ENCODE measurements at places on chromosomes 2 and 18.

DNA sequence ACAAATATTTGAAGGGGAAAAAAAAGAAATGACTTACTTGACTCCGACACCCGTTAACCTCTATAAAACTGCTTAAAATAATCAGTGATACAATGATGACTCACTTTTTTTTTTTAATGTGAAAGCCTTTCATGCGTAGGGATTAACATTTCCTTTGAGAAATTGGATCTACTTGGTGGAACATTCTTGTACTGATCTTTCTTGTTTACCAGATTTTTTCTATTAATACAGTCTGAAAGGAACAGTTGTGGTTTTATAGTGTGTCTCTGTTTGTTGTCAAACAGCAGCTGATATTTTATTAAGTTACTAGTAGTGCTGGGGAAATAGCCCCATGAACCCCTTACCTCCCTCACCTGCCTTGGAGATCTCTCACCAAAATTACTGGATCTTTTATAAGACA is 40.2 kb upstream of the NEB start:
- no peak for DNase-seq

GRCh38 chr2:218260742-218261422 is at the start of gene GPBAR1:
TSS of gene GPBAR1 (plus strand) at chr2:218261015. CDS start at chr2:218262725, 1,710 bp downstream.
- DNase-seq = no peak

- DNase-seq = no peak
Measured at GRCh38 chr2:105323111-105323510, 6.4 kb downstream of the TGFBRAP1 start.

- no peak for DNase-seq
Measured at GRCh38 chr2:20073460-20073859, 22.0 kb upstream of the LAPTM4A start.

DNA sequence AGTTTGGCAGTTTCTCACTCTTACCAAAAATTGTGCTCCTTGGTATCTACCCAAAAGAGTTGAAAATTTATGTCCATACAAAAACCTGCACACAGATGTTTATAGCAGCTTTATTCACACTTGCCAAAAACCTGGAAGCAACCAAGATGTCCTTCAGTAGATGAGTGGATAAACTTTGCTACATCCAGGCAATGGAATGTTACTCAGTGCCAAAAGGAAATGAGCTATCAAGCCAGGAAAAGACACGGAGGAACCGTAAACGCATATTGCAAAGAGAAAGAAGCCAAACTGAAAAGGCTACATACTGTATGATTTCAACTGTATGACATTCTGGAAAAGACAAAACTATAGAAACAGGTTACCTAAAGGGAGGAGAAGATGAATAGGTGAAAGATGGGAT is 36.1 kb downstream of the TMEM163 start:
- DNase-seq = no peak

- no peak for DNase-seq
Measured at GRCh38 chr2:3692375-3692774, 11.0 kb upstream of the DCDC2C start.

DNA sequence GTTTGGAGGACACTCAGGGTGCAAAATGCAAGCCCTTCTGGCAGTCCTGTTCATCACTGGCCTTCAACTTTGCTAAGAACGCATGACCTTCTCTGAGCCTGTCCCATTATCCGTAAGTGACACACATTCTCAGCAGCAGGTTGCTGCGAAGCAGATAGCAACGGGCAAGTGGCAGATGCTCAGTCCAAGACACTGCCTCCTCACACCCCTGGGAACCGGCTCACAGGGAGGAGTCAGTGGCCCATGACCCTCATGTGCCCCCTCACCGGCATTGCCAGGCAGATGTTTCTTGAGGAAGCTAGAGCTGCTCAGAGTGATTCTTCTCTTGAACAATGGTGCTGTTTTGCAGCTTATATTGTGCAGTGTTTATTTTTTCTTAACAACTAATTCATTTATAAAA is 737.2 kb upstream of the HS6ST1 start:
- DNase-seq = no peak

DNA sequence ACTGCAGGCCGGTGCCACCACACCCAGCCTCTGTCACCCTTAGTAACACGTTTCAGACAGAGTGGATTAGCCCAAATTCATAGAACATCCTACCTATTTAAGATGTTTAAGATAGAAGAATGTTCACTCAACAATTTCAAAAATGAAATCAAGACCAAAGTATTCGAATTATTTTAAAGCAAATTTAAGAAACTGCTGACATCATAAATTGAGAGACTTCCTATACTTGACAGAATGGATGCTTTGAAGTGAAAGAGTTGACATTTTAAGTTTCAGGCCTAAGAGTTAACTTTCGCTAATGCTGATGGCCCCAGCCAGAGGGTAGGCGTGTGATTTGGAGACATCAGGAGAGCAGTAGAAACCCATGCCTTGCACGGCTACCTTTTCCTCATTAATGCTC is 271.9 kb downstream of the SS18 start:
- DNase-seq = no peak

DNA sequence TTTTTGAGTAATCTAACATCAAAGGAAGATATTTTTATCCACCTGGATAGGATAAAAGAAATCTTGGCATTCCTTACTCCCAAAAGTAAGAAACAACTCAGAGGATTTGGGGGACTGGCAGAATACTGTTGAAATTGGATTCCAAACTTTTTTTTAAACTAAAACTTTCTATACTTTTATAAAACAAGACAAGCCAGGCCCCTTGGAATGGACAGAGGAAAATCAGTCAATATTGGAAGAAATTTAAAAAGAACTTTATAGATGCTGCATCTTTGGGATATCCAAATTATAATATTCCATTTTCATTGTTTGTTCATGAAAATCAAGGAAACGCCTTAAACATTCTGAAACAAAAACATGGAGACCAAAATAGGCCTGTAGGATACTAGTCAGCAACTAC is 147.6 kb upstream of the PIEZO2 start:
- DNase-seq = no peak

GRCh38 chr2:154908327-154908726 is 209.8 kb downstream of the KCNJ3 start:
- no peak for DNase-seq

GRCh38 chr2:140063356-140063755 is 1283.2 kb upstream of the NXPH2 start:
- DNase-seq = no peak

DNA sequence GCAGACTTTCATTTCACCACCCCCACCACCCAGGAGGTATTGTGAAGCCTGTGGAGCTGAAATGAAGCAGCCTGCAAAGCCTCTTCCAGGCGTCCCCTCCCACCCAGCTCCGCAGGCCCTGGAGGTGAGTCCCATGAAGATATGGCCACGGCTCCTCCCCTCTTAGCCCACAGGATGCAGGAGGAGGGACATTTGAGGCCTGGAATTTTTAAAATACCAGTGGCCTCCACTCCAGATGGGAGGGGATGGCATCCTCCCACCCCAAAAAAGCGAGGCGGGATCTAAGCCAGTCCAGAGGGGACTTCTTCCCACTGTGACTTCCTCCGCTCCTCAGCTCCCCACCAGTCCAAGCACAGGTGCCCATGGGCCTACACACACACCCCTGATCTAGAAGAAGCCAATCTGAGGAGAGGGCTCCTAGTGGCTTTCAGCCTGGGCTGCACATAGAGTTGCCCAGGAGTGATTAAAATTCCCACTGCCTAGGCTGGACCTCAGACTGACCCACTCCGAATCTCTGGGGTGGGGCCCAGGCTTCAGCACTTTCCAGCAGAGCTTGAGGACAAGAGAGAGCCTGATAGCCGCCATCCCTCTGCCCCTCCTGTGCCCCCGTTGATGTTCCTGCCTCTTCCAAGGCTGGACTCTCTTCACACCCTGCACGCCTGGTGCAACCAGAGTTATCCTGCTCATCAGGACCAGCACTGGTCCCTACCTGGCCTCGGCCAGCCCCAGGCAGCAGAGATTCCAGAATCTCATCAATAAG is 206.9 kb downstream of the TNS1 start:
- no peak for DNase-seq

DNA sequence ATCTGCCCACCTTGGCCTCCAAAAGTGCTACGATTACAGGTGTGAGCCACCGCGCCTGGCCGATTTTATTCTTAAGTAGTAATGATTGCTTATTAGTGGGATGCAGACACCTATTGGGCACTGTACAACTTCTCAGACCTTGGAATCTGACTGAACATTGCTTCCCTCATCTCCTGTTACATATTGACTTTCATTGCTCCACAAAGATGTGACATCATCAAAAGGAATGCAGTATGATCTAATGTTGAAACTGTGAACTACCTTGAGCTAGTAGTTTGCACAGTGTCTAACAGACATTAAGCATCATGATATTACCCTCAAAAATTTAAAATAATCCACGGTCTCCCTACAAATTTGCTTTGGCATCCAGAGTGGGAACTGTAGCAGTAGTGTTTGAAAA is 109.8 kb upstream of the SIX2 start:
- no peak for DNase-seq

DNA sequence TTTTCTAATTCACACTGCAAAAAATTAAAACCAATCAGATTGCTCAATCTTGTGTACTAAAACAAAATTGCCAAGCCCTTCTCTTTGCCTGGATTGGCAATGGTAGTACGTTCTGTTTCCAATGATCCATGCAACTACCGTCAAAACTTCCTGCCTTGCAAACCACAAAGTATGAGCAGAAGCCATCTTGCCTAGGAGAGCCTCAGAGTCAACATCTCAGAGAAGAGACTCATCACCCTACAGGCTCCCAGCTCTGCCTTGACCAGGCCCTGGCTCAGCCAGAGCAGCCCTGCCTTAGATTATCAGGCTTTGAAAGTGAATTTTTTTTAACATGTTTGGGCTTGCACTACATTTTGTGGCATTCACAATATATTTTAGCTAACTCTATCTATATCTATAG is 574.1 kb downstream of the SATB2 start:
- DNase-seq = no peak

- DNase-seq = no peak
Measured at GRCh38 chr2:216362730-216363129, 9.6 kb downstream of the MARCHF4 start.

- DNase-seq = no peak
Measured at GRCh38 chr2:17599617-17600016, 59.1 kb downstream of the VSNL1 start.

DNA sequence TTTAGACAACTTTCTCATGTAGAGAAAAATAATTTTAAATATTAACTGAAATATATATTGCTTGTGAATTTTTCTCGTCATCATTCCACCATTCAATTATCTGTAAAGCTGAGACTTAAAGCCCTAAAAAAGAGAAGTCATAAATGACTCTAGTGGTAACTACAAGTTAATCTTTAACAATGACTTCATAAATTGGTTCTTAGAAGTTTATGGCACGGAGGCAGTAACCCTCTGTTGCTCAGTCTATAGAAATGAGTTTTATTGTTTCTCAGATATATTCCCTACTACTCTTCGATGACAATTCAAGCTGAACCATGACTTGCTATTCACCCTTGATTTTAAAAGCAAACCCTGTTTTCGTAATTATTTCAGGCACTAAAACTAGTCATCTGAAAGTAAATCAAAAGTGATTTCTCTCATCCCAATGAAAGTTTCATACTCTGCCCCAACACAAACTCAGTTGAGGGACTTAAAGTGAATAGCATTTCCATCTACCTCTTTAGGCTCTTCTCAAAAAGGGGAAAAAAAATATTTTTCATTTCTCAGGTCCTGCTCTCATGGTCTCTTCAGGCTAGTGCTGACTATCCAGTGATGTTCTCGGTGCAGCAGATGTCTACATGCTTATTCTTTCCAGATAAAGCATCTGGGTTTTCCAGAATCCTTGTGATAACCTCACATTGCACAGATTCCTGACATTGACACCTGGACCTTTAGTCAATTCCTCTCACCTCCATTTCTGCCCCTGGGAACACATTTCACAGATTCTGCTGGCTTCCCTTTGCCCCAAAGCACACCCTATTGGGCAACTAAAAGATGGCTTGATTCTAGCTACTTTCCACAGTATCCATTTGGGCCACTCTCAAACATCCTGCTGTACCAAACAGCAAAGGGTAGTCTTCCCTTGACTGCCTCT is 207.8 kb upstream of the LRATD1 start:
- DNase-seq = no peak

DNA sequence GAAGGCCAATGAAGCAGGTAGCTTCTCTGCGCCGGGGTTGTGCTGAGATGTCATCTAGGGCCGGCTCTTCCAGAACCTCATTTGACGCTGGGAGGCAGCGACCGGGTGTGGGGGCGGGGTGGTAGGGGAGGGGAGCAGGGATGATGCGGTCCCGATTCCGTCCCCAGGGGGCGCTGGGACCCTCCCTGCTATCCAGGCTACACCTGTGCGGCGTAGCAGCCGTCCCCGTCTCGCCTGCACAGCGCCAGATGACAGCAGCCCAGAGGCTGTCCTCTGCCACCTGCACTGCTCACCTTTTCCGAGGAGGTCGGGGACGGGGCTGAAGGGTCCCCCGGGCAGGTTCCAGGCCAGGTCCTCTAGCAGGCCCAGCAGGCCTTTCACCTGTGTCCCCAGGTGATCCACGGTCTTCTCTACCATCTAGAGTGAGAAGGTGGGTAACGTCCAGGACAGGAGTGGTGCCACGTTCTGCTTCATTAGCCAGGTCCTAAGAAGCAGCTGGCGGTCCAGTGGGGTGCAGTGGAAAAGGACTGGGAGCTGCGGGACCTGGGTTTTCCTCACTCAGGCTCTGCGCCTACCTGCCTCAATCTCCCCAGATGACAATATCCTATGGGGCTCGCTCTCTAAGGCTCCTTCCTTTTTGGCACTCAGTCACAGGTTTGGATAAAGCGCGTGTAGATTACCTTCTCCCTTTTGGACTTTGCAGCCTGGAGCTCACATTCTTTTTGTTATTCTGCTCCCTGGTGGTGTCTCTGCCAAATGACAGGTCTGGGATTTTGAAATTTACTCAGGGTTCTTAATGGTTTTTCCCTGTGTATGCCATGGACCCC is 56.0 kb upstream of the RAB6C start:
- no peak for DNase-seq

DNA sequence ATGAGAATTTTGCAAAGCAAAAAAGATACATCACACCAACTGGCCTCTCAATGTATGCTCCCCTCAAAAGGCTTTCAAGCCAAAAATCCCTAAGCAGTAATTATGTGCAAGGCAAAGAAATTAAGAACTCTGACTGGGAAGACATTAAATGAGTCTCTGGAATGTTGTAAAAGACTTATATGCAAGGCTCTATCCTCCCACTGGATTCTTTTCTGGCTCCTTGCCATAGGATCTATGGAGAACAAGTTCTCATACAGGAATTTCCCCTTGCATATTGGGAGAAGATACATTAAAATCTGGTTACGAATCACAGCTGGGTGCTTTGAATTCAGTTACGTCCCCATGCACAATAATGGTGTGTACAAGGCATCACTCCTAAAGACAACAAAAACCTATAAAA is 73.4 kb upstream of the ATL2 start:
- DNase-seq = no peak

DNA sequence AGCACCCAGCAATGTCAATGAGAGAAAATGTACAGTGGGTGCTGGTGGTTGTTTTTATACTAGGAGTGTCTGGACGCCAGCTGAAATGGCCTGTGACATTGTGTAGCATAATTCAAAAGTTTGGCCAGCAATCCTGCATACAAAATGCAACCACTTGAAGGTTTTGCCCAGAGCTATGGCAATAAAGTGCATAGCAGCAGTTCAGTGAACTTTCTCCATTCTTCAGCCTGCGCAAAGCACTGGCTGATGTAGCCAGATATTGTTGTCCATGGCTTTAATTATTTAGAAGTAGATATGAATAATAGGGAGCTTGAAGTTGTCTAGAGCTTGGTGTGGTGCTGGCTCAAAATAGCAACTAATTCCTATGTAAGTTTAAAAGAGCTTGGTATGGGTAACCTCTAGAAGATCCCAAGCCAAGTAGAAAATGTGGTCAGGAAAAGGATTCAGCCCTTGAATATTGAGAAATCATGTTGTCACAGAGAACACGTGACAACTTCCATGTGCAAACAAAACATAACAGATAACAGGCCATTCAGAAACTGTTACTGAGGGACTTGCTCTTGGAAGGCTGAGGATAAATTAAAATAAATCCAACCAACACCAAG is 33.3 kb upstream of the PGAP1 start:
- no peak for DNase-seq

- DNase-seq = no peak
Measured at GRCh38 chr18:63180971-63181376, 138.6 kb downstream of the BCL2 start.

Data from effector memory CD4-positive, alpha-beta T cell (primary cell).